Stimulated activated CD8-positive, alpha-beta memory T cell treated with anti-CD3 and anti-CD28 coated beads, Interleukin-4, amount 100 ng/mL, for 1 hour (primary cell): ENCODE measurements at places on chromosomes 7 and 10.

DNA sequence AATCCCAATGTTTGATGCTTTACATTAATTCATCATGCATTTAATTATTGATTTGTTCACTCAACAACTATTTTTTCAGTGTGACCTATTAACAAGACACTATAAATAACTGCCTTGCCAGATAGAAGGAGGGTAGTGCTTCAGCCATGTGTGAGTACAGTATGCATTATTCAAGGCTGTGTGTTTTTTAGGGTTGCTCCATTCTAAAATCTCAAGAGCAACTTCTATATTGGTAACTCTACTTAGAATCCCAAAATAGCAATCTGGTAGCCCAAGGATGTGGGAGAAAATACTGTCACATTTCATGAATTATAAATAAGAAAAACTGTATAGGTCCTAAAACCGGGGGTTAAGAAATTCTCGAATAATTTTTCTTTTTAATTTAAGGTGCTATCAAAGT, 69.9 kb downstream of the ENO4 start:
- DNase-seq: no peak

- DNase-seq: no peak
Measured at GRCh38 chr7:102306916-102307677, 20.4 kb downstream of the SH2B2 start.

GRCh38 chr10:52653263-52653909, 119.2 kb downstream of the MBL2 start:
- no peak for DNase-seq

GRCh38 chr10:80786322-80786721, 248.6 kb downstream of the SH2D4B start:
- no peak for DNase-seq
